ENCODE measurements at places on chromosomes 7 and 10. TPM values are rescaled to one million over a fixed set of nuclear protein-coding genes. Genes with fewer than 3 reads are reported as not detected.

UPK3B gene
- total RNA-seq = not detected

UPK3BL2 gene
- 0.87 TPM for total RNA-seq

DEPP1 gene
- total RNA-seq = 0.44 TPM

CYP2C19 gene
- not detected for total RNA-seq

CCDC172 gene
- total RNA-seq = not detected

PRSS37 gene
- not detected for total RNA-seq

ABI1 gene
- 29.1 TPM for total RNA-seq

CFAP69 gene
- total RNA-seq = 4.4 TPM

DNAJB12 gene
- total RNA-seq = 26.6 TPM

MYL7 gene
- total RNA-seq = not detected

MKX gene
- 11.6 TPM for total RNA-seq
